ENCODE measurements at places on chromosomes 7 and 10.

GRCh38 chr7:116162254-116162653 is 48.1 kb upstream of the TES start:
- no peak for DNase-seq

DNA sequence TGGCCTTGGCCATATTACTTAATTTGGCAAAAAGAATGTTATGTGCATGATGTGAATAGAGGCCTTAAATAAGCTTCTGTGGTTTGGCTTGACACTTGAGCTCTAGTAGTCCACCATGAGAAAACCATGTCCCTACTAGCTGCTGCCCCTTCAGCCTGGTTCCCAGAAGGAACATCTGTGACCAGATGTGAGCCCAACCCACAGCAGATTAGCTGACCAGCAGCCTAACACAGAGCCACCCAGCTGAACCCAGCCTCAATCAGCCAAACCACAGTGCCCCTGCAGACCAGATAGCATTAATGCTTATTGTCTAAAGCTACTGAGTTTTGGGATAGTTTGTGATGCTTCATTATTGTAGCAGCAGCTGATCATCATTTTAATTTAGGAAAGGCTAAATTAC is 16.6 kb downstream of the JAZF1 start:
- no peak for DNase-seq

GRCh38 chr10:79242620-79243152 is 104.6 kb upstream of the PPIF start:
- DNase-seq, result peak; percentile 68

GRCh38 chr10:45095286-45095685 is 94.6 kb downstream of the ZNF22 start:
- no peak for DNase-seq

- no peak for DNase-seq
Observed at GRCh38 chr7:25823571-25823970, 328.4 kb upstream of the NFE2L3 start.

DNA sequence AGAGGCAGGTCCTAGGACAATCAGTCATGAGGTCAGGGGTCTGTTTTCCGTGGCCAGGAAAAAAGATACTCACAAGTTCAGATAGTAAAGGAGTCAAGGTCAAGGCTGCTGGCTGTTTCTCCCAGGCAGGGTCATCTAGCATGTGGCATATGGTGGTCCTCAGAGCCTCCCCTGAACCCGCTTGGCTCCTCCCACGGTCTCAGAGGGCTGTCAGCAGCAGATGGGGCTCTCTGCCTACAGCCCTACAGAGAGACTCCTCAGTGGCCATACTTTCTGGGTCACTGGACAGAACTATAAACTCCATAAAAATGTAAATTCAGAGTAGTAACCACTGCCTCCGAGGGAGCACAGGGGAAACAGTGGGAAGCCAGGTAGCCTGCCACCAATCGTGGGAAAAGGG is 11.3 kb upstream of the DRGX start:
- DNase-seq, result no peak

DNA sequence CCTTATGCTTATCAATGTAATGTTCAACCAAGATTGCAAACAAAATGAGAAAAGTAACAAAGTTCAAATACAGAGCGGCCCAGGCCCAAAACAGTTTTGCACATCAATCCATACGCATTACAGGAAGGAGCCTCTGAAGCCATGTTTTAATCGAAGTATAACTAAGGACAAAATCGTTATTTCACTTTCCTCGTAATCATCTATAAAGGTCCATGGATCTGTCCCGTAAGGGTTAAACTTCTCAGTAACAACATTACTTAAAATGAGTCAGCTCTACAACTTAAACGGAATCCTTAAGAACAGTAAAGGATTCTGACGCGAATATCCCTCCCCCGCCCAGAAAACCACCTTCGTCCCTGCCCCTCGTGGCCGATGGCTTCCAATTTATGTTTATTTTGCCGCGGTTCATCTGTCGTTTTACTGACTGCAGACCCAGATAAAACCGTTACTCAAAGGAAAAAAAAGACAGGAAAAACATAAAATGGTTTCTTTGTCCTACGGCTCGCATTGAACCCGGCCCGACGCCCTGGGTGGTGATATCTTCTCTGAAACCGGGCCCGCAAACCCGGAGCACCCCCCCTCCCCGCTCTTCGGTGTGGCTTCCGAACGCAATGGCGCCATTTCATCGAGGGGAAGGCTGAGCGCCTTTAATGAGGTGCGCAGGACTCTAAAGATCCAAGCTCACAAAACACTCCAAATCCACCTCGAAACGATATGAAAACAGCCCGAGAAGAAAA is 1.1 kb downstream of the HNRNPA2B1 start:
- peak; percentile 75 for DNase-seq

GRCh38 chr10:96511044-96511945 is 2.4 kb downstream of the TLL2 start:
- no peak for DNase-seq

- DNase-seq, result no peak
Observed at GRCh38 chr10:10528563-10528910, 489.1 kb upstream of the CELF2 start.

- no peak for DNase-seq
Observed at GRCh38 chr10:34161777-34162370, 653.2 kb downstream of the PARD3 start.

- no peak for DNase-seq
Observed at GRCh38 chr7:98064233-98064632, 42.4 kb upstream of the LMTK2 start.

DNA sequence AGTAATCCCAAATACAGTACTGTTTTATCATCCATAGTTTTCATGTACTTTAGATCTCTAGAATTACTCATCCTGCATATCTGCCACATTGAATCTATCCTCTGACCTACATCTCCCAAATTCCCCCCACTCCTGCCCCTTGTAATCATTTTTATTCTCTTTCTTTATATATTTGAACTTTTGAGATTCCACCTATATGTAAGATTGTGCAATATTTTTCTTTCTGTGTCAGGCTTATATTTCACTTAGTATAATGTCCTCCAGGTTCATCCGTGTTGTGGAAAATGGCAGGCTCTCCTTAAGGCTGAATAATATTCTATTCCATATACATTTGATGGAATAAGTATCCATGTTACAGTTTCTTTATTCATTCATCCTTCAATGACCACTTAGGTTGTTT is 640.4 kb downstream of the POM121L12 start:
- DNase-seq, result no peak

DNA sequence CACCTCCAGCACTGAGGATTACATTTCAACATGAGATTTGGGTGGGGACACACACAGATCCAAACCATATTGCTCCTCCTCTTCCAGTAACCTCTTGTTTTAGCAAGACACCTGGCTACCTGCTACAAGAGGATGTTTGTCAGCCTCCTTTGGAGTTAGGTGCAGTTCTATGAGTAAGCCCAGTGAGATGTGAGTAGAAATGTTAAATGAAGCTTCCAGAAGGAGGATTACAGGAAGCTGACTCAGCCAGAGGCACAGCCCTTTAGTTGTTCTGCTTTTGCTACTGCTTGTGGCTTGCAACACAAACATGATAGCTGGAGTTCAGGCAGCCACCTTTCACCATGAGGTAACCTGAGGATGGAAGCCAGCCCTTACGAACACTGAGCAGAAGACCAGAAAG is 382.7 kb upstream of the RNF32 start:
- no peak for DNase-seq

DNA sequence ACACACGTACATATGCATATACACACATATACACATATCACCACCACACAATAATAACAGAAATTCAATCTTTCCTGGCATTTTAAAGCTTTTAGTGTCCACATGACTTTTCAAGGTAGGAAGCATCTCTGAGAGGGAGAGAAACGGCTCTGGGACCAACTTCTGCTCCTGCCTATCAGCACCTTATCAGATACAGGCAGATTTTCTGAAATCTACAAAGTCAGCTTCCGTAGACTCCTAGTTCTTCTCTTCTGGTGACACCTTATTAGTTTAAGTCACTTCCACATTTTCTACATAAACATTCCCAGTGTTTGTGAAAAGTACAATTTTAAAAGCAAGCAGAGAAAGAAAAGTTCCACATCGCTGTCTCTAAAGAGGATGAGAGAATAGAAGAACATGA is 74.5 kb downstream of the ZNF22 start:
- DNase-seq, result no peak

GRCh38 chr7:34720289-34720688 is 62.3 kb downstream of the NPSR1 start:
- no peak for DNase-seq

GRCh38 chr7:139619367-139619657 is 95.8 kb downstream of the CLEC2L start:
- DNase-seq, result no peak
